ENCODE measurements at places on chromosomes 16 and 17.

DNA sequence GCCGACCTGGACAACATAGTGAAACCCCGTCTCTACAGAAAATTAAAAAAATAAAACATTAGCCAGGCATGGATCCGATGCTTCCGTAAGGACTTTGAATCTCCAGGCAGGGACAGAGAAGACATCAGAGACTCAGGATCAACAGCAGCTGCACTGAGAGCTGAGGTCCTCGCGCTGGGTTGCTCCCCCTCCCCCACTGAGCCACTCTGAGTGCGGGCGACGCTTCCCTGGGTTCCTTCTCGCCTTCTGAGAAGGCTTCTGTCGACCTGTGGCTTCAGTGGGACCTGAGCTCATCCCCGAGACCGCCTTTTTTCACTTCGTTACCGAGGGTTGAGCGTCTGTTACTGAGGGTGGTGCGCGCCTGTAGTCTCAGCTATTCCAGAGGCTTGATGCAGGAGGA, 20.4 kb downstream of the ACTG1 start:
- DNase-seq: no peak

DNA sequence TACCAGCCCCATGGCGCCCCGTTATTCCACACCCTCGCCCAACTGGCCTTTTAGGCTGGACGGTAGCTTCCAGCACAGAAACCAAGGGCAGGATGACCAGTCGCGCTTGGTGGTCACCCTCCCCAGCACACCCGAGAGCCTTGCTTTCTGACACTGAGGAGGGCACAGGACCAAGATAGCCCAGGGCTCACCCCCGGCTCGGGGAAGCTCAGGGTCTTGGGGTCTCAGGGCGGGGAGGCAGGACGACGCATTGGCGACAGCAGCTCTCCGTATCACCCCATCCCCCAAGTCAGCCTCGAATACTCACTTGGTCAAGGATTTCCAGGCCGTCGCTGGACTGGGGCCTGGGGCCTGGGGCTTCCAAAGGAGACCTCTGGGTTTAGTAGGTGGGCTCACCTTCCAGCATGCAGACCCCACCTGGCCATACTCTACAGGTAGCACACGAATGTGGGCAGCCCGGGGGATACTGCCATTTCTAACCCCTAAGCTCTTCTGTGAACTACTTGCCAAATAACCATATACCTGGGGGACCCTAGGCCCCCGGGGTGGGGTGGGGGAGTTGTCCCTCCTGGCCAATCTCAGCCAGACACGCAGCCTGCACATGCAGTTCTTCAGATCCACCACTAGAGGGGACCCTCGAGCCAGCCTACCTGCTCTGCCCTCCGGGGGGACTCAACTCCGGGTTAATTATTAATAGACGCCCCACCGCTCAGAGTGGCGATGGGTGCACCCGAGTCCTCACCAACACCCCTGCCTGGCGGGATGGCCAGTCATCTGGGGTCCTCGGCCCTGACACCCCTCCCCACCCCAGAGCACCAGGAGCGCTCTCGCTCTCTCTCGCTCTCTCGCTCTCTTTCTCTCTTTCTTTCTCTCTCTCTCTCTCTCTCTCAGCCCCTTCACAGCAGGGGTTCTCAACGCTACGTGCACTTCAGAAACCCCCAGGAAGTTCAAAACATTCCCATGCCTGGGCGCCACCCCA, 30.0 kb downstream of the TBC1D16 start:
- peak; percentile 26 for DNase-seq

- no peak for DNase-seq
Observed at GRCh38 chr16:51756447-51757123, 605.5 kb upstream of the SALL1 start.

DNA sequence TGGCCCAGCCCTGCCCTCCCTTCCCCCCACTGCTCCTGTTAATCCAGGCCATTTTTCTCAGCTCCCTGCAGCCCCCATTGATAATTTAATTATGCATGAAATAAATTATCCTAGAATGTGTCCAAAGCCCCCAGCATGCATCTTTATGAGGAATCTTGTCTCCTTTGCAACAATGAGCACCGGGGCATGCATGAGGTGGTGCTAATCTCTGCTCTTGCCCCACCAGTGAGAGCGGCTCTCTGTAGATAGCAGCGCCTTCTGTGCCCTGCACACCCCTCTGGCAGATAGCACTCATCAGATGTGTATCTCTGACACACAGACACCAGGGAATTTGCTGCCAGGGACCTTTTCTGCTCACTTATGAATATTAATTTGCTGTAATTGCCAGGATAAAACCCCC, 140.2 kb upstream of the CDC42EP4 start:
- DNase-seq: no peak

DNA sequence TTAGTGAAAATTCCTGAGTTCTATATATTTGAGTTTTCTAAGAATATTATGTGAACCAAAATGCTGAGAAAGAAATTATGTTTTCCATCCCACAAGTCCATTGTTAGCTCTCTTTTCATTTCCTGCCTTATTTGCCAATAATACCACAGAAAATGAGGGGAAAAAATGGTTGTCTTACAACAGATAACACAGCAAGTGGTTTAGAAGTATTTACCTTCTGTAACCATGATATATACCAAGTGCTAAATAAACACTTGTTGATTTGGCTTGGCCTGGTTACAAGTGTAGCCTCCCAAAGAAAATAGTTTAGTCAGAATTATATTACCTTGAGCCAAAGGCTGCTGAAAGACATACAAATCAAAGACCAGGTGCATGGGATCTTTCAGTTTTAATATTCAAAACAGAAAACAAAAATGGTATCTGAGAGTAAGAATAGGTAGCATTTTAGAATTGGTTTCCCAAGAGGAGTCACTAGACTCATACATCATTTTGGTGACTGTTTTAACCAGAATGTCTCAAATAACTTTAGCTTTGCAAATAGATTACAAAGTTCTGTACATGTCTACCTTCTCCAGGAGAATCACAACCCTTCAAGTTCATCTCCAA, 439.8 kb upstream of the DYNLRB2 start:
- no peak for DNase-seq

- no peak for DNase-seq
Observed at GRCh38 chr16:31456988-31457360, 2.3 kb upstream of the ARMC5 start.

- DNase-seq: no peak
Observed at GRCh38 chr17:82917699-82918345, 78.0 kb upstream of the ZNF750 start.

GRCh38 chr16:77403732-77404131, 31.1 kb downstream of the ADAMTS18 start:
- no peak for DNase-seq

GRCh38 chr16:66886914-66887313, 6.6 kb downstream of the PDP2 start:
- no peak for DNase-seq

GRCh38 chr16:55101026-55101425, 170.4 kb downstream of the IRX5 start:
- DNase-seq: no peak

GRCh38 chr17:62098623-62099231, 33.6 kb upstream of the MED13 start:
- DNase-seq: no peak

GRCh38 chr17:63700528-63701455, 867 bp upstream of the LIMD2 start:
- peak; percentile 44 for DNase-seq

GRCh38 chr17:57875290-57876022, 25.6 kb upstream of the MRPS23 start:
- DNase-seq: no peak

GRCh38 chr16:79013930-79014660, 586.4 kb downstream of the MAF start:
- DNase-seq: no peak

DNA sequence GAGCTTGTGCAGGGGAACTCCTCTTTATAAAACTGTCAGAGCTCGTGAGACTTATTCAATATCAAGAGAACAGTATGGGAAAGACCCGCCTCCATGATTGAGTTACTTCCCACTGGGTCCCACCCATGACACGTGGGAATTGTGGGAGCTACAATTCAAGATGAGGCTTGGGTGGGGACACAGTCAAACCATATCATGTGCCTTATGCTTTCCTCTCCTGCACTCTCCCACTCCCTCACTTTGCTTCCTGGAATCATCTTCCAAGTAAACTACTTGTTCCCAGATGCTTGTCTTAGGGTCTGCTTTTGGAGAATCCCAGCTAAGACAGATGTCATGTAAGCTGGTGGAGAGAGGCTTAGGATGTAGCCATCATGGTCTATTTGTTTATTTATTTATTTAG, 271.2 kb downstream of the HAPSTR1 start:
- no peak for DNase-seq

GRCh38 chr16:4420505-4421105, 4.2 kb upstream of the CORO7 start:
- DNase-seq: no peak

DNA sequence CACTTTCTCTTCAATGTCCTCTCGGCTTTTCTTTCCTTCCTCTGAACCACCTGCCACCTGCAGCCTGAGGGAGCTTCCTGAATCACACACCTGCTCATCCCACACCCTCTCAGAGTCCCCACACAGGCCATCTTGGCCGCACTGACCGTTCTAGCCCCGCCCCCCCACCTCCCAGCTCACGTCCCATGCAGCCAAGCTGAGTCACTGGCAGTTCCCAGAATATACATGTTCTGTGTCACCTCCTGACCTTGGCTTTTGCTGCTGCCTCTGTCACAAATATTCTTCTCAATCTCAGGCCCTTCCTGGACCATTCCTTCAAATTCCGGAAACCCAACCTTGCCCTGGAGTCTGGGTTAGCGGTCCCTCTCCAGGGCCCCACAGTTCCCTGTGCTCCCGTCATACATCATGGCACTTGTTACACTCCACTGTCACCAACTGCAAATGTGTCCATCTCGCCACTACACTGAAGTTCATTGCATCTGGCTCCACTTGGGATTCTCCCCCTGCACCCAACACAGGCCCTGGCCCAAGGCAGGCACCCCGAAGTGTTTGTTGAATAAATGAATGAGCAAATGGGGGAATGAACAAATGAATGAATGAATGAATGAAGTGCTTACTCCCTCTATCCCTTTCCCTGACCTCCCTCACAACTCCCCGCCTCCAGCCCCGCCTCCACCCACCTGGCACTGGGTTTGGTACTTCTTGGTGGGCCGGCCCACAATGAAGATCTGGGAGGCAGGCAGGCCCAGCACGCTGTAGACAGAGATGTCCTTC, 12.8 kb downstream of the PIMREG start:
- DNase-seq: no peak

DNA sequence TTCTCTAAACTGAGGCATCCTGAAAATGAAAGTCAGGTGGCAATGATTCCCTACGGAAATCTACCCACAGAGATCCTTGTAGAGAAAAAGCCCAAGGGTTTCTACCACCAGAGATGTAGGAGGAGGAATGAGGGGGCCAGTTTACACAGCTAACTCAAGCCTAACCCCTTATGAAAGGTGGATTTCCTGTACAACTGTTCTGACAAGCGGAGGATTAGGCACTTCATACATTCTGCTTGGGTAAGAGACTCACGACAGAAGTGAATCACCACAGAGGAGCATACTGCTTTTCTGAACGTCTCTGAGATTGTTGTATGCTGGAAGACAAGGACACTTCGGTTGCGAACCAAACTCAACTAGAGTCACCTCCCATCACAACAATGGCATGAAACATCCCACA, 72.7 kb downstream of the SMG6 start:
- DNase-seq: no peak

DNA sequence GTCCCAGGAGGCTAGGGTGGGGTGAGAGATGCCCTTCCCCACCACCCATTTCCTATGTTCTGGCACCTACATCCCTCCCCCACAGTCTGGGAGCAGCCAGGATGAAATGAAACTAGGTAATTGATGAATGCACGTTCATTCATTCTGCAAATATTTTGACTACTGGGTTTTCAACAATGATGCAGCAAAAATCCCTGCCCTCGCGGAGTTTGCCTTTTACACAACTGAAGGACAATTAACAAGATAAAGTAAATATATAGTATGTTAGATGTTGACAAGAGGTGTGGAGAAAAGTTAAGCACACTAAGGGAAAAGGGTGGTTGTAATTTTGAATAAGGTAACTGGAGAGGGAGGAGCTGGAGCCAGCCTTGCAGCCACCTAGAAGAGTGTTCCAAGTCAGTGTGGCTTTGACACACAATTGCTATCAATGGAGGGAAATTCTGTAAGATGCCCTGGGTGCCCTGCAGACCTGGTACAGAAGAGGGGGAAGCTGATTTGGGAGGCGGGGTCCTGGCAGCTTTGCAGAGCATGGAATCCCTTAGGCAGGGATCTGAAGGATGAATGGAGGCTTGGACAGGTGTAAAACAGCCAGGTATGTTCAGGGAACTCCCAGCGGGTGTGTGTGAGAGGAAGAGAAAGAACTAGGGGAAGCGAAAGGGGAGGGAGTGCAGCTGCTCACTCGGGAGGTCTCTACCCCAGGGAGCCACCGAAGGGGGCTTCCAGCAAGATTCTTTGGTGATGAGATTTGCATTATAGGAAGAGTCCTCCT, 2.5 kb downstream of the TMEM92 start:
- no peak for DNase-seq

Data from effector memory CD4-positive, alpha-beta T cell (primary cell).